Epithelial cell of alveolus of lung (primary cell): ENCODE measurements at places on chromosomes 2 and 18. TPM values are rescaled to one million over a fixed set of nuclear protein-coding genes. Genes with fewer than 3 reads are reported as not detected.

The LYPD1 gene
- 0.64 and 26.1 TPM in 2 replicates for total RNA-seq

The ANKRD30BL gene
- total RNA-seq = not detected in 2 replicates

The WDPCP gene
- total RNA-seq = 2.6 and 7.0 TPM in 2 replicates

The IL18R1 gene
- total RNA-seq = 3.1 and 57.0 TPM in 2 replicates

The DSEL gene
- total RNA-seq = 12.2 and 30.4 TPM in 2 replicates

The SERPINB7 gene
- total RNA-seq = 0.91 TPM in 1 of 2 replicates, not detected in the other

The CKAP2L gene
- total RNA-seq = 5.6 and 19.4 TPM in 2 replicates

The SP5 gene
- not detected in 2 replicates for total RNA-seq

The GPR17 gene
- not detected in 2 replicates for total RNA-seq

The DNAJC5G gene
- total RNA-seq = not detected in 2 replicates

The TUBA3D gene
- total RNA-seq = not detected in 2 replicates

The RAPGEF4 gene
- 0.13 and 2.1 TPM in 2 replicates for total RNA-seq

The DSG3 gene
- 0.13 TPM in 1 of 2 replicates, not detected in the other for total RNA-seq

The KLHL30 gene
- total RNA-seq = 0.32 TPM in 1 of 2 replicates, not detected in the other

The SPP2 gene
- not detected in 2 replicates for total RNA-seq

The MC5R gene
- total RNA-seq = not detected in 2 replicates

The TSPYL6 gene
- total RNA-seq = not detected in 2 replicates

The DNER gene
- total RNA-seq = 1.2 and 4.8 TPM in 2 replicates

The ZNF804A gene
- total RNA-seq = 4.2 and 7.5 TPM in 2 replicates

The TNFRSF11A gene
- under 0.01 TPM in 1 of 2 replicates, not detected in the other for total RNA-seq

The C18orf32 gene
- total RNA-seq = 22.0 and 39.6 TPM in 2 replicates

The SP140 gene
- total RNA-seq = 0.39 TPM in 1 of 2 replicates, not detected in the other

The GKN2 gene
- not detected in 2 replicates for total RNA-seq

The ADCYAP1 gene
- not detected in 2 replicates for total RNA-seq

The CD302 gene
- total RNA-seq = 11.5 and 43.2 TPM in 2 replicates

The INO80D gene
- total RNA-seq = 4.4 and 5.2 TPM in 2 replicates

The ELOA2 gene
- not detected in 2 replicates for total RNA-seq

The RAB6D gene
- under 0.01 TPM in 1 of 2 replicates, not detected in the other for total RNA-seq

The BUB1 gene
- 11.1 and 31.0 TPM in 2 replicates for total RNA-seq

The MAP3K19 gene
- total RNA-seq = not detected in 2 replicates

The REG1A gene
- not detected in 2 replicates for total RNA-seq

The BCS1L gene
- 30.1 and 45.3 TPM in 2 replicates for total RNA-seq

The CACNB4 gene
- under 0.01 and 0.32 TPM in 2 replicates for total RNA-seq

The CREG2 gene
- total RNA-seq = 0.91 TPM in 1 of 2 replicates, not detected in the other

The RBM44 gene
- 0.08 TPM in 1 of 2 replicates, not detected in the other for total RNA-seq

The MSTN gene
- total RNA-seq = not detected in 2 replicates

The ARHGAP15 gene
- total RNA-seq = 1.4 and 3.0 TPM in 2 replicates

The SLC40A1 gene
- 2.3 and 21.2 TPM in 2 replicates for total RNA-seq

The DOK1 gene
- total RNA-seq = 11.8 and 16.9 TPM in 2 replicates
